ENCODE measurements at places on chromosomes 2 and 18.
A peak's percentile ranks its signal among the peaks of the same experiment; 100 is the strongest.

- no peak for DNase-seq
Measured at GRCh38 chr2:14451312-14451711, 181.2 kb upstream of the LRATD1 start.

GRCh38 chr2:28084564-28084963 is 194.0 kb downstream of the BABAM2 start:
- no peak for DNase-seq

- DNase-seq, result no peak
Measured at GRCh38 chr2:75949385-75950030, 238.8 kb upstream of the GCFC2 start.

DNA sequence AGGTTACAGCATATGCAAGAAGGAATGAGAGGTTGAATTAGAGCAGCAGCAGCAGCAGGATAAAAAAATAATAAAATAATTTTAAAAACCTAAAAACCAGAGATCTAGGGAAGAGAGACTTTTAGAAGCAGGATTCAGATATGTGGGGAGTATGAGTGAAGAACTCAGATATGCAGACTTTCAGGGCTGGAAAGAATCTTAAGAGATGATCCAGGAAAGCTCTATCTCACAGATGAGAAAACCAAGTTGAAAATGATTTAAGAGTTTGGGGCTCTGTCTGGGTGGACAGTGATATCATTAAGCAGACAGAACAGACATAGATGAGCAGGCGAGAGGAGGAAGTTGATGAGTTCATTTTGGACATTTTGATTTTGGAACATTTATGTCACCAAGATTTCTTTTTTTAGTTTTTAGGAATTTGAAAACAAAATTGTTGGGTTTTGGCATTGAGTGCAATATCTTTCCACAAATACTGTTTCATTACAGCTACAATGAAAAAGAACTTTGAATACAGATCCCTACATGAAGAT is 31.8 kb downstream of the BCL2 start:
- no peak for DNase-seq

DNA sequence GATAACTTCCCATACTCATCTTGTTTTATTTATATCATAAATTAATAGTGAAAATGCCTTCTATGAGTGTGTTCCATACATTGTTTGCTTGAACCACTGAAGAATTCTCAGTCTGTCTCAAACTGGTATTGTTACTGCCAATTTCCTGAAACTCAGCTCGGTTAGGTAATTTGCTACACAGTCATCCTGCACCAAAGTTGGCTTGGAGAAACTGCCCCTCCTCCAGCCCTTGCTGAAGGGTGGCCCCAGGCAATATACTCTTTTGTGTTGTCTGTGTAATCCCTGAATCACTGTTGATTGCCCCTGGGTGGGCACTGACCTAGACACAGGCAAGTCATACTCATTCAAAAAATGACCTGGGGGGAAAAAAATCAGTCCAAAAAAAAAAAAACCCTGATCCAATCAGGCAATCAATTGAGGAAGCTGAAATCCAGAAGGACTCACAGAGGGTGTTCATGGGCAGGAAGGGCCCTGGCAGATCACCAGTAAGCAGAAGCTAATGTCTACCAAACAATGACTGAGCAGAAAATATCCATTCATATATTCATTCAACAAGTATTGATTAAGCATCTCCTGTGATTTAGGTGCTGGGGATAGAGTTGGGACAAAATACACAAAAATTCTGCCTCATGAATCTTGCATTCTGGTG is 3.8 kb upstream of the SESTD1 start:
- DNase-seq, result peak; percentile 76

GRCh38 chr2:46065152-46065551 is 232.1 kb upstream of the EPAS1 start:
- DNase-seq, result no peak

- DNase-seq, result no peak
Measured at GRCh38 chr2:29143657-29144056, 28.4 kb downstream of the CLIP4 start.

GRCh38 chr2:96608469-96609455 is 29.4 kb downstream of the KANSL3 start:
- no peak for DNase-seq

GRCh38 chr2:174977364-174977763 is 27.8 kb downstream of the CHN1 start:
- no peak for DNase-seq

- DNase-seq, result no peak
Measured at GRCh38 chr2:147937744-147938349, 82.7 kb downstream of the ORC4 start.

GRCh38 chr2:240393831-240394410 is 41.5 kb upstream of the GPC1 start:
- no peak for DNase-seq

DNA sequence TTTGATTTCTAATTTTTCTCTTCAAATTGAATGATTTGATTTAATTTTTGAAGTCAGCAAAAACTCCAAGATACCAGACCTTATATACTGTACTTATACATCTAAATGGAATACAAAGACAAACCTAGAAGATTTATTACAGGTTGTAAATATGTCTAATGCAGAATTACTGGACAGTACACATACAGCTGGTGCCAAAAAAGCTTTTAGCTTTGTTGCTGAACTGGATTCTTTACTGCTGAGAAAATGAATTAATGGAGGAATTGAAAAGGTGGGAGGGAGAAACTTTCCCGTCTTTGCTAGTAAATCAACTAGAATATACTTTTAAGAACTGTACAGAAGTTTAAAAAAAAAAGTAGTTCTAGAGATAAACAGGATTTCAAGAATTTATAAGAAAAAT is 17.5 kb downstream of the C1D start:
- no peak for DNase-seq

- DNase-seq, result peak; percentile 39
Measured at GRCh38 chr2:71675296-71675695, 221.9 kb downstream of the DYSF start.

DNA sequence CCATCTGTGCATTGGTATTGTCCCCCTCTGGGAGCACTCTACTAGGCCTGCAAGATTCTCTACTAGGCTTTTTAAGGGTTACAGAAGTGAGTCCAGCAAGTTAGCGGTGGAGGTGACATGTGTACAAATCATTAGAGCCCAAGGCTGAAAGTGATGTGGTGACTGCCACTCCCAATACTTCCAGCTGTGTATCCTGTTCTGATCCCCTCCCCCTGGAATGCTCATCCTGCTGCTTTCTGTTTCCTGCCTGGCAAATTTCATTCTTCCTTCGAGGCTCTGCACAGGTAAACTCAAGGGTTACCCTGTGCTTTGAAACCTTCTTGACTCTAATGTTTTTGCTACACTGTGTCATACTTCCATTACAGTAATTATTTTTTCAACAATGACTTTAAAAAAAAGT is 258.5 kb upstream of the REV1 start:
- DNase-seq, result no peak

GRCh38 chr2:5316001-5316490 is 376.1 kb upstream of the SOX11 start:
- DNase-seq, result no peak

DNA sequence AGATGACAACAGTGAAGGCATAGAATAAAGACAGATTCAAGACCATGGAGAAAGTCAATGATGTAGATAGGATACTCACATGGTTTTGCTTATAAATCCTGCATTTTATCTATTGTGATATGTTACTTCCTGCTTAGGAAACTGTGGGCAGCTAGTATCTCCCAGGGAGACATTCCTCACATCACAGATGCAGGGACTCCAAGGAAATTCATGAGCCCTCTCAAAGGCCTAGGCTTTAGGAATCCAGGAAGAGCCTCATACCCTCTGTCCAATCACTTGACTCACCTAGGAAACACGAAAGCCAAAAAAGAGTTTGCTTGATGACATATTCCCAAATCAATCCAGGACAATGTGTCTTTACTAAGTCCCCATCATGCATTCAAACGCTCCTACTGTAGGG is 247.8 kb upstream of the KLHL29 start:
- DNase-seq, result no peak

DNA sequence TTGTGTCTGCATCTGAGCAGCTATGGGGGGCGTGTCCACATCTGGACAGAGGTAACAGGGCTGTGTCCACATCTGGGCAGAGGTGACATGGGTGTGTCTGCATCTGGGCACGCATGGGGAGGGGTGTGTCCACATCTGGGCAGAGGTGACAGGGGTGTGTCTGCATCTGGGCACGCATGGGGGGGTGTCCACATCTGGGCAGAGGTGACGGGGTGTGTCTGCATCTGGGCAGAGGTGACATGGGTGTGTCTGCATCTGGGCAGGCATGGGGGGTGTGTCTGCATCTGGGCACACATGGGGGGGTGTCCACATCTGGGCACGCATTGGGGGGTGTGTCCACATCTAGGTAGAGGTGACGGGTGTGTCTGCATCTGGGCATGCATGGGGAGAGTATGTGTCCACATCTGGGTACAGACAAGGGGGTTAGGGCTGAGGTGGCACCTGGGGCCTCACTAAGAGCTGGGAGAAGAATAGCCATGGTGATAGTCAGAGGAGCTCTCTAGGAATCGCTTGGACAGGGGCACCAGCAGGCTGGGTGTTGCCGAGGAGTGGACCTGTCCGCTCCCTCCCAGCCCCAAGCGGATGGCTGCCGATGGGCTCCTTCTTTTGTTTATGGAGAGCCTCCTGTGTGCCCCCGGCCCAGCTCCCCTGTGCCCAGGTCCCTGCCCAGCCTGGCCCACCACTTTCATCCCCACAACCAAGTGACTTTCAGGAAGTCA is 177.8 kb downstream of the EIPR1 start:
- DNase-seq, result no peak

DNA sequence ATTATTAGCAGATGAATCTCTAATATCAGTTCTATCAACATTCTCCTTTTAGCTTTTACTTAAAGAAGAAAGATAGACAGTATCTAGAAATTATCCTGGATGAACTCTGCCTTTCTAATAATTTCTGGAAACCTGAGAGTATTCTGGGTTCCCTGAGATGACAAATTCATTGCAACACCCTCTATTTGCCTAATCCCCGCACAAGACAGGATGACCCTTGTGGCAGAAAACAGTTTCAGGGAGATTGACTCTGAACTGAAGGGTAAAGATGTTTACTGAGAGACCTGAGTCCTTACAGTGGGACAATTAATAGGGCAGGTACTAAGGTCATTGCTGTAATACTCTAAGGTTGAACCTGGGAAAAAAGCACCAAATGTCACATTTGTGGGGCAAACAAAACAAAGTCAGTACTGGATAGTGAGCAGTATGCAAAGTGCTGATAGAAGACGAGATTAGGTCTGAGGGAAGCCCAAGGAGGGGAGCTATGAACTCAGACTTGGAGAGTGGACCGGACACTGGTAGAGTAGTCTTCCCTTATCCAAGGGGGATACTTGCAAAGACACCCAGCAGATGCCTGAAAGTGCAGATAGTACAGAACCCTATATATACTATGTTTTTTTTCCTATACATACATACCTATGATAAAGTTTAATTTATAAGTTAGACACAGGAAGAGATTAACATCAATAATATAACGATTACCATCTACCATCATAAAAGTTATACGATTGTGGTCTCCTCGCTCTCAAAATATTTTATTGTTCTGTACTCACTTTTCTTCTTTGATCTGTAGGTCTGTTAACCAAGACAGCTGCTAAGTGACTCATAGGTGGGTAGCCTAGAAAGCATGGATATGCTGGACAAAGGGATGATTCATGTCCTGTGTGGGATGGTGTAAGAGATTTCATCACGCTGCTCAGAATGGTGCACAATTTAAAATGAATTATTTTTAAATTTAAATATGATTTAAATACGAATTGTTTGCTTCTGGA is 148.3 kb upstream of the KLHL14 start:
- DNase-seq, result peak; percentile 34

GRCh38 chr2:204611017-204611631 is 65.8 kb downstream of the PARD3B start:
- DNase-seq, result no peak

- peak; percentile 44 for DNase-seq
Measured at GRCh38 chr2:112048887-112049286, 6.2 kb upstream of the TMEM87B start.

DNA sequence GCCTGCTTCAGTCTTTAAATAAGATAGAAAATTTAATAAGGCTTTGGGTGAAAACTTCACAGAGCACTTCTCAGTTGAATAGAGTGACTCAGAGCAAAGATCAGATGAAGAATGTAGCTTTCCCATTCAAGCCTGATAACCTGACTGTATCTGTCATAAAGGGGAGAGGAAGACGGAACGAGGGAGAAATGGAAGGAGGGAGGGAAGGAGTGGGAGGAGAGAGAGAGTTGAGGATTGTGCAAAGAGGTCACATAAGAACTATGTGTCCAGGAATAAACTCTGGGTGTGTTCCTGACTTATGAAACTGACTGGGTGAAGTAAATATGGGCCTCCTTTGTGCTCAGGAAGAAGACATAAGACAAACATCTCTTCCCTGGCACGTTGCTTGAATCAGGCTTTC is 385.5 kb downstream of the LPIN1 start:
- no peak for DNase-seq

DNA sequence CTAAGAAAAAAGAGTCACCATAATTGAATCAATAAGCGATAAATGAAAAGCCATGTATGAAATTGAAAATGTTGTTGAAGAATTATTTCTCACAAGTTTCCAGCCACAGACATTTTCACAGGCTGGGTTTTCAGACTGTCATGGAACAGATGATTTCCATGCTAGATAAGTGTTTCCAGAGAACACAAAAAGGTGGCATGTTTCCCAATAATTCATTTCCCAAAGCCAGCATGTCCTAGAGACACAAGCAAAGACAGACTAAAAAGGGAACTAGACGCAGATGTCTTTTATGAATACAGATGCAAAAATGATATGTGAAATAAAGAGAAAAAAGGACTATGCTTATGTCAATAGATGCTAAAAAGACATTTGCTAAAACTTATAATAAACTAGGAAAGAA is 255.1 kb downstream of the EIPR1 start:
- no peak for DNase-seq

DNA sequence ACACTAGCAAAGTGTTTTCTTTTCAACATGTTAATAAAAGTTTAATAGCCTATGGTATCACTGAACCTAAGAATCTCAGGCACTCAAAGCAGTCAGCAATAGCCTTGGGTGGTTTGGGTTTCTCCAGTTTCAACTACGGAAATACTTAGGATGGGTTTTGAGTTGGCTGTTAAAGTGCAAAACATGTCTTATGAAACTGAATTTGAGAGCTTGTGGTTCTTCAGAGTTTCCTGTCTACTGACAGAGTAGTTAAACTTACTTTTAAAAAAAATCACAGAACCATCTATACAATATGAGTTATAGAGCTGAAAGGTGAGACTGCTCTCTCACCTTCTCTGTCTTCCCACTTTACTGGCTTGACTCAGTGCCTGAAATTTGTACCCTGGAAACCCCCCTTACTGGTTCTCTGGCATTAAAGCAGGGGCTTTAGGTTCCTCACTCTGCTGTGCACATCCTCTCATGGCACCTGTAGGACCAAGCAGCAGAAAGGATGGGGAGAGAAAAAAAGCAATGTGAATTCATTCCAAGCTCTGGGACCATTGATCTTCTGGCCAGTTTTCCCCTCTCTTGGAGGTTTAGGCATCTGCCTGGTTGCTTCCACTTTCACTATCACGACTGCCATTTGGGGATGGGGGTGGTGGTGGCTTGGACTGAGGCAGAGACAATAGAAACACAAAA is 18.1 kb downstream of the CCDC141 start:
- DNase-seq, result no peak

DNA sequence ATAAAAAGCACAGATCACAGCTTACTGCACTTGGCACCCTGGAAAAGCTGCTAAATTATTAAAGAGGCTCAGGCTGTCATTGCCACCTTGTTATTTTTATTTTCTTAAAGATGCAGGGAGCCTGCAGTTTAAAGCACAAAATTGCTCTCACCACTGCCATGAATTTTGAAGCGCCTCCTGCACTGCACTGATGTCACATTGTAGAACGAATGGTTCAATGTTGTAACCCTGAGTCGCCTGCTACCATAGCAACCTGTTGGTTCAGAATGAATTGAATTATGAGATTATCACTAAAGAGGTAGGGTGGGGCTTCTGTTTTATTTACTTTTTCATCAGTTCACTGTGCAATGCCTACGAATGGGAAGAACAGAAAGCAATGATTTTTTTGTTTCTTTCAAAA is 16.5 kb downstream of the SCG2 start:
- DNase-seq, result peak; percentile 38
